ENCODE measurements at places on chromosomes 12 and 14.

GRCh38 chr12:27305673-27306456 is 26.8 kb upstream of the BMAL2 start:
- DNase-seq: peak; percentile 39

GRCh38 chr12:11771895-11772502 is 122.5 kb downstream of the ETV6 start:
- no peak for DNase-seq

GRCh38 chr12:66051361-66051760 is 79.2 kb downstream of the LLPH start:
- DNase-seq: no peak

DNA sequence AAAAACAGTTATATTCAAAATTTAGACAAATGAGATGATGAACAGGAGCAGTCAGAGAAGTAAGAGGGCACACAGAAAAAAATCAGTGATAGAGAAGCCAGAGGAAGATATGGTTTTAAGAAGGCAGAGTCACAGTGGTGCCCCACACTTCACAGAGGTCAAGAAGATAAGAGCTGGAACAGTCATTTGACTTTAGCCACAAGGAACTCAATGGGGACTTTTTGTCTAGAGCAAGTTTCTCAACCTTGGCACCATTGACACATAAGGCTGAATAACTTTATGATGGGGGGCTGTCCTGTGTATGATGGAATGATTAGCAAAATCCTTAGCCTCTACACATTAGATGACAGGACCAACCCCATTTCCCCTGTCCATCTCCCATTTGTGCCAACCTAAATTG is 172.8 kb upstream of the PLEKHG7 start:
- DNase-seq: no peak

GRCh38 chr12:2640281-2640680 is 154.5 kb upstream of the FKBP4 start:
- DNase-seq: peak; percentile 46

- no peak for DNase-seq
Observed at GRCh38 chr12:111448846-111449790, 43.4 kb downstream of the SH2B3 start.

GRCh38 chr12:24069532-24070395 is 120.3 kb upstream of the SOX5 start:
- peak; percentile 76 for DNase-seq

- DNase-seq: no peak
Observed at GRCh38 chr14:31270196-31270772, 62.7 kb upstream of the HECTD1 start.

DNA sequence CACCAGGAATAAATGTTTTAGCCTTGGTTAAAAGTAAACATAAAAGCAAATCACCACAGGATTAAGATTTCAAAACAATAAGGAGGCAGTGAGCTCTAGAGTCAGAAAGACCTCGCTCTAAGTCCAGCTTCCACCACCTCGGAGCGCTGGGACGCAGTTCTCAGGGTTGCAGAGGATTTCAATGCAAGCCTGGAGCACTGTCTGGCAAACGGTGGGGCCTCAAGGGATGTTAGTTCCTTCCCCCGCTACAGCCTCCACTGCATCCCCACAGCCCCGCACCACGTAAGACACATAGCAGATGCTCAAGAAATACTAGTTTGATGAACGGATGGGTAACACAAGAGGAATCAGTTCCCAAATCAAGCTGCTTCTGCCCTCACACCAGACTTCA is 39.3 kb upstream of the TMCC3 start:
- DNase-seq: no peak

DNA sequence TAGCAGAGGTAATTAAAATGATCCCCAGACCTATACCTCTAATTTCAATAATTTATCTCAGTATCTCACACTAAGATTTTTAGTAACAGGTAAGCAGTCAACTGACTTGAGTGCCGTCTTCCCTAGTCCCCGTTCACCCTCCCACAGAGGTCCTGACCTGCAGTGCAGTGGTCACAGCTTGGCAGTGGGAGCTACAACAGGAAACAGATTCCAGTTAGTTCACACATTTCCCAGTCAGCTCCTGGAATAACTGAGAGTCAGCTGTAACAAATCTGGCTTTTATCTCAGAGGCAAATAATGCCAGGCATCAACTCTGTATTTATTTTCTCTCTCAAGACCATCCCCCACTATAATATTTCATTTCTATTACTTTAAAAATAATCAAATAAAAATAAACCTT is 308.2 kb downstream of the ATP23 start:
- no peak for DNase-seq

GRCh38 chr14:75514673-75515628 is 7.3 kb upstream of the BATF start:
- no peak for DNase-seq

DNA sequence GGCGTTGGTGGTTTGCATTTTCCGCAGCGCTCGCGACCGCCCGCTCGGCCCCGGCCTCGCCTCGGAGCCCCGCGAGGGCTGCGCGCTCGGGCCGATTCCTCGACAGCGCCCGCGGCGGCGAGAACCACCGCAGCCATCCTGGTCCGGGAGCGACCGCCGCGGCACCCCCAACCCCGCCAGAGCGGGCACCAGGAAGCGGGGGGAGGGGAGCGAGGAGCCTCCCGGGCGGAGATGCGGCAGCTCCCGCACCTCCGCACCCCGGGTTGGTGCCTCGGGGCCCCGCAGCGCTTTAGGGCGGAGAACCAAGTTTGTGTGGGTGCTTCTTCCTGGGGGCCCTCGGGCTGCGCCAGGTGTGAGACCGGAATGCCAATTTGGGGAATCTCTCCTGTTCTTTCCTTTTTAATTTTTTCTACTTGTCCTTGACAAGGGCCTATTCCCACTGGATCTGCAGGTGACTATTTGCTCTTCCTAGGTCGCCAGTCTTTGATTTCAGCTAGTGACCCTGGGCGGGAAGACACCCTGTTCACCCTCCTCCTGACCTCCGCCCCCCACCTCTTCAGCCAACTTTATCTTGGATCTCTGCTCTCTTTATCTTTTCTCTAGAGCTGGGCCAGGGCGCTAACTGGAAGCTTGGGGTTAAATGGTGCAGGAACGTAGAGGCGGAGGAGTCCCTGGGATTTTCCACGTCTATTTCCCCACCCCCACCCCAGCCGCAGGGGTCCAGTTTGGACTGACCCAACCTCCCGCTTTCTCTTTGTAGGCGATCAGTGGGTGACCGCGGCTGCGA is at the start of gene SOCS2:
SOCS2 (plus strand) TSS at position 751 of the 787 bp plus-strand sequence. CDS start 223 bp downstream, outside the sequence.
- no peak for DNase-seq

DNA sequence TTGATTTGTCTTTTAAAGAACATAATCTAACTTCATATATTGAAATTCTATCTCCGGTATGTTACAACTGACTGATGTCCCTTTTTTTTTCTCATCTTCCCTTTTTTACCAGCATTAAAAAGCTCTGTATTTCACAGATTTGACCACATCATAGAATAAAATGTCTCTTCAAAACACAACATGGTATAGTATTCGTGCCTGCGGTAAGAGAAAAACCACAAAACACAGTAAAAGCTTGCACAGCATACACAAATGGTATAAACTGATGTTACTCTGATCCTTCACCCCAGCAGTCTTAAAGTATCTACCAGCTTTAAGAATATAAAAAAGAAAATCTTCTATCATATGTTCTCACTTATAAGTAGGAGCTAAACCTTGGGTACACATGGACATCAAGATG is 83.4 kb downstream of the HECTD1 start:
- DNase-seq: no peak

DNA sequence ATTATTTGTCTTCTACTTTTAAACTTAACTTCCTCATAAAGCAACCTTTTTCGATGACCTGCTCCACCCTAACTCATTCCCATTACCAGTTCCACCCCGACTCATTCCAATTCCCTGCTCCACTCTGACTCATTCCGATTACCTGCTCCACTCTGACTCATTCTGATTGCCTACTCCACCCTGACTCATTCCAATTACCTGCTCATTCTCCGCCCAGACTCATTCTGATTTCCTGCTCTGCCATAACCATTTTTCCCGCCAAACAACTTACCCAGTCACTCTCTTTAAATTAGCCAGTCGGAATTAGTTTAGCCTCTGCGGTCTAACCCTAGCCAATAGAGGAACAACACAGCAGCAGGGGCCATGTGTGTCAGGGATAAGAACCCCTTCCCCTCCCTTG is 249.1 kb downstream of the DPY19L2 start:
- no peak for DNase-seq

- DNase-seq: no peak
Observed at GRCh38 chr14:34222122-34222521, 239.9 kb downstream of the SPTSSA start.

- DNase-seq: no peak
Observed at GRCh38 chr12:106369624-106370346, 12.2 kb downstream of the POLR3B start.

DNA sequence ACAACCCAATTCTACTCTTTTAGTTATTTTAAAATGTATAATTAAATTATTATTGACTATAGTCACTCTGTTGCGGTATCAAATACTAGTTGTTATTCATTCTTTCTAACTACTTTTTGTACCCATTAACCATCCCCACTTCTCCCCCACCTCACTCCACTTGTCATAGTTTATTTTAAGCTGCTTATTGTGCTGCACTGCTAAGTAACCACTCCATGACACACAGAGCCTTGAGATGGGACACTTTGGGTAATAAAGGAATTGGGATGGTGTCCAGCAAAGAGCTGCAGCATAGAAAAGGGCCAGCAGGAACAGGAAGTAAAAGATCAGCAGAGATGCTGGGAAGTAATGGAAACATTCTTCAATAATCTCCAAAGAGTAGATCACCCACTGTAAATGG is 123.0 kb downstream of the RPS29 start:
- DNase-seq: no peak

- no peak for DNase-seq
Observed at GRCh38 chr12:93704122-93704521, 26.9 kb downstream of the CRADD start.

DNA sequence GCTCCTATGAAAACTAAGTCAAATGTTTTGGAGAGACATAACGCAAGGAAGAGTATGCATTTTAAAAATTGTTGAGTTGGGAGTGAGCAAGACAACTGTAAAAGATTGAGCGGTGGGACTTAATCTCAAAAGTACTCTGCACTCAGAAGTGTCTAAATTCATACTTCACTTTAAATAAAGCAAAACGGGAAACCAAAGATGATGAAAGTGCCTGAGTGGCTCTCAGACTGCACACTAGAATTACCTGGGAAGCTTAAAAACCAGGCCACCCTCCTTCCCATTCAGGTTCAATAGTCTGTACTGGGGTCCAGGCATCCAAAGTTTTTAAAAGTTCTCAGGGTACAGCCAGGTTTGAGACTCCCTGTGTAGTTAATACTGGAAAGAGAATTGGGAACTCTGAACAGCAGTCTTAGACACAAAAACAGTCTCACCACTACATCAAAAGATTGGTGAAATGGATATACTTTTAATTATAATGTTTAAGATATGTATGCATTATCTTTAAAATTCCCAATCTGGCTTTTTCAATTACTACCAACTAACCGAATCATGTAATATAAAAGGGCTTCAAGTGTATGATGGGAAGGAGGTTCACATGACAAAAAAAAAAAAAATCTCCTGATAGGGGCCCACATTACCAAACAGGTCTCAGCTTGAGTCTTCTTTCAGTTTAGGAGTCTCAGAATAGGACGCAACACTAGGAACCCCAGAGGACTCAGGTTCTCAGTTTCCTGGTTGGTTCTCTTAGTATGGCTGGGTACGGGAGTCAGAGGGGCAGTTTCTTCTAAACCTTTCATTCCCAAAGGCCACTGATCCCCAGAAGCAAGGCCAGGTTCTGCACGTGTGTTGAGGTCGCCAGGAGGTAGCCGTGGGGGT is 1.0 kb downstream of the HOMEZ start:
- DNase-seq: no peak

- DNase-seq: no peak
Observed at GRCh38 chr12:132921685-132922084, 34.3 kb upstream of the CHFR start.

- DNase-seq: peak; percentile 86
Observed at GRCh38 chr12:93348575-93349435, 28.9 kb upstream of the NUDT4 start.

Data from NCI-H446 treated with DMSO at 0.1 percent for 48 hours (cell line).